Activated CD4-positive, alpha-beta T cell treated with anti-CD3 and anti-CD28 coated beads, Interleukin-2, amount 10 ng/mL, durations not matched to agents 7 days and 5 days (primary cell): ENCODE measurements at places on chromosomes 7 and 10.

- DNase-seq = no peak
Measured at GRCh38 chr7:129285111-129285510, 60.3 kb downstream of the AHCYL2 start.

DNA sequence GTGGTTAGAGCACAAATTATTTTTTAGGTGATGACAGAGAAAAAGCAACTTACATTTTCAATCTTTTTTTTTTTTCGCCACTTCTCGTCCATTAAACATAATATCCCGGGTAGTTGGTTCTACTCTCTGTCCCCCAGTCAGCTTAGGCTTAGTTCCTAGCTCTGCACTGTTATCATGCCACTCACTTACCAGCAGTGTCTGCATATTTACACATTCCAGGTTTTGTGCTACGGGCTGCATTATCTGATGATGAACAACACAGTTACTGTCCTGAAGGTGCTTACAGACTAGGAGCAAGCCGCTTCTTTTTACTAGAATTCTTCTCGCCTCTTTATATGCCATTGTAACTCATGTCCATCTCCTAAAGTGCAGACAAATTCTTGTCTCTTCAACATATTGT is 121.8 kb upstream of the NPVF start:
- no peak for DNase-seq

DNA sequence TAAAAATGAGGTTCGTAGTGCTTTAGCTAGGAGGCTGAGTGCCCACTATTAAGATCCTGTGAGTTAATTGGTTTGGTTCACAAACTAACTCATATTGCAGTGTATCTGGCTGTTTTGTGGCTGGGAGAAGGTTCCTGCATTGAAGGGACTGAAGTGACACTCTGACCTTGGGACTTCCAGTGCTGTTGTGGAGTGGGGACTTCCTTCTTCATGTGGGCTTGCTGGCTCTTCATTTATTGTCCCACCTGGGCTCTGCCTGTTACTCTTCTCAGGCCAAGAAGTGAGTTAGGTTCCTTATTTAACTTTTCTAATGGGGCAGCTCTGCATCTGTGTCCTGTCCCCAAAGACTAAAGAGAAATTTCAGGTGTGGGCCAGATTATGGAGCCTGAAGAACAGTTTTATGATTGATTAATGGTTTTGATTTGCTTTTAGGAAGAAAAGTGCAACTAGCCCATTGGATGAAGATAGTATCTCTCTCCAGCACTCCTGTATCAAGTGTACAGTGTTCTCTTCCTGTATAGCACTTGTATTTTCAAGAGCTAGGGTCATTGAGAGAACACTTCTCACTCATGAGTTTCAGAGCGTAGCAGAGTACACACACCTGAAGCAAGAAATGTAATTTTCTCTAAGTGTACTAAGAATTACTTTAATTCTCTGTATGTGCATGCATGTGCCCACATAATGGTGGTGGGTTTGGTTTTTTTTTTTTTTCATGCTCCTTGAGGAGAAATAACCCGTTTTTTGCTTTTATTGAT is 54.8 kb downstream of the AUTS2 start:
- DNase-seq = no peak

GRCh38 chr10:63977329-63977923 is 456.2 kb downstream of the REEP3 start:
- DNase-seq = peak; percentile 40

DNA sequence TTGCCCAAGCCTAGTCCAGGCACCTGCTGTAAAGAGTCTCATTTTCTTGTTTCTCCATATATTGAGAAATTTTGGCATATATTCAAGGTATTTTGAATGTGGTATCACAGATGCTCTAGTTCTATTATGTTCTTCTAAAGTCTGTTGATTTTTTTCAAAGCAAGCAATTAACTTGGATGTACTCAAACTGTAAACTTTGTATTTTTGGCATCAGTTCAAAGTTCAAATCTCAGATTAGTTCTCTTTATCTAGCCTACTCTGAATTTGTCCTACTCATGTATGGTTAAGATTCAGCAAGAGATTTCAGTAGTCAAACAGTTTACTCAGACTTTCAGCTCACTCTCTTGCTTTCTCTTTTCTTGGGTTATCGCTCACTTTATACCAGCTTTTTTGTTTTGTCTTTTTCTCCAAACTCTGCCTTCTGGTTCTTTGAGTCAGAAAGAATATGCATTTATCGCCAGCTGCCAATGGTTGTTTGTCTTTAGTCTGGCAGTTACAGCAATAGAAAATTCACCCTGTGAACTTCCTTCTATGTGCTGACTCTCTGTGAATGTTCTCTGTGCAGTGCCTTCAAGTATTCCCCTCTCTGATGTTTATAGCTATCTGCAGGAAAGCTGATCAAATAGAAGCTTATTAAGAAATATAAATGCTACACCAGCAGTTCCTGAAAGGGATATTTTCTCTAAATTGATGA is 56.0 kb downstream of the ANKRD7 start:
- DNase-seq = no peak

- DNase-seq = no peak
Measured at GRCh38 chr7:152937282-152937681, 177.7 kb downstream of the ACTR3B start.

- DNase-seq = no peak
Measured at GRCh38 chr10:13390604-13391522, 42.8 kb upstream of the SEPHS1 start.

GRCh38 chr7:73628504-73628903 is 4.2 kb upstream of the MLXIPL start:
- DNase-seq = no peak

- no peak for DNase-seq
Measured at GRCh38 chr7:105210721-105211205, 178.0 kb downstream of the SRPK2 start.

DNA sequence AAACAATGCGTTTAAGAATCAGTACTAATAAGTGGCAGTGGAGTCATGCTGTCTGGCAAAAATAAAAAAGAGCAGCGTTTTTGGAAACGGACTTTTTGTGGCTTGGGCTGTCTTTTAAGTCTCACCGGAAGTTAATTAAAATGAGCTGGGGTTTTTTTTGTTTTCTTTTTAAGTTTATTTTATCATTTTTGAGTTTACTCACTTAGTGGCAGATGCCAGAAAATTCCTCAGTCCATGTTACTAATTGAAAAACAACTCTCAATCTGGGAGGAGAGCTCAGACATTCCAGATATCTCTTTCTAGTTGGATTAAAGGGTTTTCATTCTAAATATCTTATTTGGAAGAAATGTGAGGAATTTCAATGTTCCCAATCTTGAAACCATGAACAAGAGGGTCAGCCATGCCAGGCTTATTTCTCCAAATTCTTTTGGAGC is 133.8 kb upstream of the AGR3 start:
- DNase-seq = no peak

GRCh38 chr7:42550706-42551470 is 313.9 kb upstream of the GLI3 start:
- no peak for DNase-seq

DNA sequence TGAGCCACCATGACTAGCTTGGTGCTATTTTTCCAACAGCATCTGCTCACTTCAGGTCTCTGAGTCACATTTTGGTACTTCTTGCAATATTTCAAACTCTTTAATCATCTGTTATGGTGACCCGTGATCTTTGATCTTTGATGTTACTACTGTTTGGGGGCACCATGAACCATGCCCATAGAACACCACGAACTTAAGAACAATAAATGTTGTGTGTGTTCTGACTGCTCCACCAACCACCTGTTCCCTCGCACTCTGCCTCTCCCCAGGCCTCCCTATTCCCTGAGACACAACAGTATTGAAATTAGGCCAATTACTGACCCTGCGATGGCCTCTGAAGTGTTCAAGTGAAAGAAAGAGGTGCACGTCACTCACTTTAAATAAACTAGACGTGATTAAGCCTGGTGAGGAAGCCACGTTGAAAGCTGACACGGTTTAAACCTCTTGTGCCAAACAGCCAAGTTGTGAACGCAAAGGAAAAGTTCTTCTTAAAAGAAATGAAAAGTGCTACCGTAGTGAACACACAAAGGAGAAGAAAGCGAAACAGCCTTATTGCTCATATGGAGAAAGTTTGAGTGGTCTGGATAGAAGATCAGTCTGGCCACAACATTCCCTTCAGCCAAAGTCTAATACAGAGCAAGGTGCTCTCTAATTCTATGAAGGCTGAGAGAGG is 27.2 kb upstream of the ATP6V0A4 start:
- DNase-seq = no peak

DNA sequence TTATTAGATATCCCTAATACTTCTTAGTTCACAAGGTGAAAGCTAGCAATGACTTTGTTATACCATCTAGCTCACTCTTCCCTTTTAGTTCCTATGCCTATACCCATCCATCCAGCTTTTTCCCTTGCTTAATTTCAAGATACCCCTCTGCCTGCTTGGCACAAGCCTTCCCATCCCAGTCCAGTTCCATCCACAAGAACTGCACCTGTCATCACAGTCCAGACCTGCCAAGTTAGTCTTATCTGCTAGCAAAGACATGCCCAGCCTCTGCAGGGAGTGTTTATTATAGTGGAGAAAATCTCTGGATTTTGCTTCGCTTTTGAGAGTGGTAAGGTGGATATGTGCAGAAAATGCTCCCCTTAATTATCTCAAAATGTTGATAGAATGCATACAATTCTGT is 158.2 kb downstream of the ST7 start:
- no peak for DNase-seq

DNA sequence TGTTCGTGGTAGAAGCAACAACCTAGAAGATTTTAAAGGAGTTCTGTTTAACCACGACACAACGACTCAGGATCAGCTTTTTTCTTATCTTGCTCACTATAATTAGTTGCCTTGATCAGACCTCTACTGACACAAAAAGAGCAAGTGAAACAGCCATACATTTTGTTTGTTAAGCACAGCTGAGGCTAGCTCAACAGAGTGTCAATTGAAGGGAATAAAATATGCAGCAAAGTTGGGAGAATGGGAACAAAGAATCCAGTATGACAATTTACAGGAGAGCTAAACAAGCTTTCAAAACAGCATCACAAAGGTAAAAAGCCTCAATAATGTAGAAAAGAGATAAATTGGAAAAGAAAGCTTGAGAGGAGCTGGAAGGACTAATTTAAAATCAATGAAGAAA is 40.5 kb upstream of the HERPUD2 start:
- DNase-seq = no peak

GRCh38 chr10:104613406-104613805 is 27.7 kb upstream of the SORCS3 start:
- no peak for DNase-seq

- no peak for DNase-seq
Measured at GRCh38 chr7:151005566-151005965, 14.7 kb downstream of the NOS3 start.

DNA sequence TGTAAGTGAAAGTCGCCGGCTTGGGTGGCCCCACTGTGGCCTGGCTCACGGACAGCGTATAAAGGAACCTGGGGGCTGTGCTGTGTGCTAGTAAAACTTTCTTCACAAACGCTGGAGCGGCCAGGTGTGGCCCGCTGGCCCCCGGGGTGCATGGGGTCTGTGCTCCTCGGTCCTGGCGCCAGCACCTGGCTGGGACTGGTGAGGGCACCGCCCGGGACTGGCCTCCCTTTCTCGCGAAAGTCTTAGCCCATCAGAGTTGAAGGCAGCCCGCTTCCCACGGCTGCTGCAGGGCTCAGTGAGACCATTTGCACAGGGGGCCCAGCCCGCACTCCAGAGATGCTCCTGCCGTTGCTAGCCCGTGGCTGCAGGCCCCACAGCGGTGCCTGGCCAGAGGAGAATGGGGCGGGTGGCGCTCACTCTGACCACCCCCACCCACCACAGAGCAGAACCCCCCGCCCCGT is 5.8 kb downstream of the PWWP2B start:
- DNase-seq = no peak
